ENCODE measurements at places on chromosomes 2 and 18.

GRCh38 chr2:112639936-112640335 is 5.8 kb upstream of the SLC20A1 start:
- DNase-seq, result no peak

DNA sequence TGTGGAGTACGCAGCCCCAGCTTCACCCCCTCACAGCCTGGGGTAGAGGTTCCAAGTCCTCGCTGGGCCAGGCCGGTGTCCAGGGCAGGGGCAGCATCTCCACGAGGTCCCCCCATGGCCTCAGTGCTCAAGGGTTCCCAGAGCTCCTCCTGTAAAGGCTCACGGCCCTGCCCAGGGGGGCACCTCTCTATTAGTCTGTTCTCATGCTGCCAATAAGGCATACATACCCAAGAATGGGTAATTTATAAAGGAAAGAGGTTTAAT is 38.8 kb downstream of the TDRD15 start:
- DNase-seq, result no peak

- DNase-seq, result peak; percentile 59
Measured at GRCh38 chr2:71889759-71890684, 257.6 kb downstream of the CYP26B1 start.

DNA sequence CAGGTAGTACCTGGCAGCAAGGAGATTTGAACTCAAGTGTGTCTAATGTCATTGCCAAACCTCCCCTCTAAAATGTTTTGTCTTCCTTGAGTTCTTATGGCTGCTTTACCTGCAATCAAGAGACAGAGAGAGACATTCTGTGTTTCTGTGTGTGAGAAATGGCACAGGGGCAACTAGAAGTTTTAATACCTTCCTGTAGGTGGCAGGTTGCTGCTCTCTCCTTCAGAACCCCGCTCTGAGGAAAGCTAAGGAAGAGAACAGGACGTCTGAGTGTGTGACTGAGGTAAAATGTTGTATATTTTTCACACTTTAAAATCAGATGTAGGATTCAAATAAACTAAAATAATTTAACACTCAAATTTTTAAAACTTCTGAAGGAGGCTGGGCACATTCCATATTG is 19.2 kb downstream of the DTNA start:
- peak; percentile 50 for DNase-seq

GRCh38 chr2:82120115-82120514 is 1815.6 kb upstream of the LRRTM1 start:
- DNase-seq, result peak; percentile 16

GRCh38 chr2:78293768-78294167 is 731.7 kb upstream of the REG3G start:
- no peak for DNase-seq

DNA sequence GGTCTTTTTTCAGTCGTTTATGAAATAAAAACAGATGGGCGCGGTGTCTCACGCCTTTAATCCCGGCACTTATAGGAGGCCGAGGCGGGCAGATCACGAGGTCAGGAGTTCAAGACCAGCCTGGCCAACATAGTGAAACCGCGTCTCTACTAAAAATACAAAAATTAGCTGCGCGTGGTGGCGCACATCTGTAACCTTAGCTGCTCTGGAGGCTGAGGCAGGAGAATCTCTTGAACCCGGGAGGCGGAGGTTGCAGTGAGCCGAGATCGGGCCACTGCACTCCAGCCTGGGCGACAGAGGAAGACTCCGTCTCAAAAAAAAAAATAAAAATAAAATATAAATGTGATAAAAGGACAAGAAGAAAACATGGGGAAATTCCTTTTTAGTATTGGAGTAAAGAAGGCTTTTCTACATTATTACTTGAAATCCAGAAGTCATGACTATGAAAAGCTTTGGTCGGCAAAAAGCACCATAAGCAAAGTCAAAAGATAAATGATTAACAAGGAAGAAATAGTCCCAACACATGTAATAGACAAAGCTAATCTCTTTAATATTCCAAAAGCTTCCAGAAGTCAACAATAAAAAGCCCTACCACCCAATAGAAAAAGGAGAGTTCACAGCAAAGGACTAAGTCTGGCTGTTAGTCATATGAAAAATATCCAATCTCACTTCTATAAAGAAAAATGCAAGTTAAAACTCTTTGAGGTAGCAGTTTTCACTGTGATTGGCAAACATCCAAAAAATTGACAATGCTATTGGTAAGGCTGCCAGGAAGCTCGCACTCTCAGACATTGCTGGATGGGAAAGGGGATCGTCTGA is 1.4 kb upstream of the FAM168B start:
- peak; percentile 51 for DNase-seq

DNA sequence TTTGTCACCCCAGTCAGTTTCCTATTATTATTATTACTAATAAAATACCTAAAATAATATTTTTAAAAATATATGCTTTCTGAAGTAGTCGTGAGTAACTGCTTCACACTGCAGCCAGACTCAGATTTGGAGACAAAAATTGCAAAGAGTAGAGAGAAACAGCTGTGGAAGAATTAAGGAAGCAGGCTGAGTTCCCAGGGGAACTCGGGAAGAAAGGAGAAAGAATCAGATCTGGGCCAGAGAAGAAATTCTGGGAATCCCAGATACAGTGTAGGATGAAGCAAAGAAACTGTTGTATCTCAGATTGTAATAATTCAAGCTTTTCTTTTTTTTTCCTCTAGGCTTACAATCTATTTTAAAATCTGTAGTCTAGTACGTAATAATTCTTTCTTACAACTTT is 182.3 kb downstream of the FTCDNL1 start:
- no peak for DNase-seq

- DNase-seq, result no peak
Measured at GRCh38 chr18:49031511-49032188, 80.9 kb upstream of the SMAD7 start.

- DNase-seq, result no peak
Measured at GRCh38 chr18:4293337-4293736, 161.8 kb downstream of the DLGAP1 start.

GRCh38 chr2:16625201-16625729 is 40.4 kb downstream of the CYRIA start:
- peak; percentile 35 for DNase-seq

DNA sequence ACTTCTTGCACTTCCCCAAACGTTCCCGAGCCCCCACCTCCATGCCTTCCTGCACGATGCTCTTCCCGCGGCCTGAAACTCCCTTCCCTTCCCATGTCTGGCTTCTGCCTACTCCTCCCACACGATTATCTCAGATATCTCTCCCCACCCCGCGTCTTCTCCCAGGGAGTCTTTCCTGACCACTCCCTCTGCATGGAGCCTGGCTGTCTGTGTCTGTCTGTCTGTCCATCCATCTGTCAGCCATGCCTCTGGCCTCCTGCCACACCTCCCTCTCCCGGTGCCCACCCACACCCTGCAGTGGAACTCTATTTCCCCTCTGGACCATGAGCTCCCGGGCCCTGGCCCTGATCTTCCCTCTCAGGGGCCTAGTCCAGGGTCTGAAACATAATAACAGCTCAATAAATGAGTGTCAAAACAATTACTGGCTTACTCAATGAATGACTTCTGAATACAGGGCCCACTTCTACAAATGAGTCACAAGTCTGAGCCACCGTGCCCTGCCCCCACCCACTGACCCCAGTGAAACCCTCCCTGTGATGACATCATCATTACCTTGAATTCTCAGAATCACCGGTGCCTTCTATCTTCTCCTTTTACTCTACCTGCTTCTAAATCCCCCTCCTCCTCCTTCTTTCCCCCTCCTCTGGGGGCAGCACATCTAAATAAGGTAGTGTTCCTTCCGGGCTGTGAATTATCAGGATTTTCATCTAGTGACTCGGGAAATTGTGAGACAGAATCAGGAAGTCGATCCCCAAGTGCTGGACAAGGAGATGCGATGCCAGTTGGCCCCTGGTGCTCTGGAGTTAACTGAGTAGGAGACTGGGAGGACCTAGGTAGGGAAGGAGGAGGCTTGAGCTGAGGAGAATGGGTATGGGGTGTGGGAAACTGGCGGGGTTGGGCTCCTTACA is 46.1 kb upstream of the PLB1 start:
- DNase-seq, result peak; percentile 89

GRCh38 chr2:202771336-202771735 is 100.2 kb downstream of the ICA1L start:
- DNase-seq, result no peak

GRCh38 chr2:85763831-85764230 is 10.0 kb downstream of the ATOH8 start:
- no peak for DNase-seq

- DNase-seq, result no peak
Measured at GRCh38 chr2:16129716-16130540, 189.6 kb downstream of the MYCN start.

GRCh38 chr2:41827354-41827971 is 220.4 kb upstream of the PKDCC start:
- DNase-seq, result no peak

GRCh38 chr2:96116424-96116878 is at the start of gene ADRA2B:
Gene ADRA2B (minus strand): TSS chr2:96116571. CDS start chr2:96116149, 422 bp downstream.
- peak; percentile 63 for DNase-seq

DNA sequence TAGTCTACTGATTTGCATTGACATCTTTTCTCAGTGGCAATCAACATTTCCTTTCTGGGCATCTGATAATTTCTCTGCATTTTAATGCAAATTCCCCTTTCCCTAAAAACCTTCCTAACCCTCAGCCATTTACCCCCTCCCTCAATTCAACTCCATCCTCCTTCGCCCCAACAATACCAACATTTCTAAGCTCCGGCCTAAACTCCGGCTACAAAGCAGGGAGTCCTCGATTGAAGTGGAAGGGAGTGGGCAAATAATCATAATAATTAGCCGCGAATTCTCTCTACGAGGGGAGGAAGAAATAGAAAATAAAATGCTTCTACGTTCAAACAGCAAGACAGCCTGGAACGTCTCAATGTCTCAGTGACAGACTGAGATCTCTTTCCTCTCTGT is 4.6 kb downstream of the BCL11A start:
- DNase-seq, result no peak

- no peak for DNase-seq
Measured at GRCh38 chr2:234463626-234464290, 33.1 kb downstream of the ARL4C start.

DNA sequence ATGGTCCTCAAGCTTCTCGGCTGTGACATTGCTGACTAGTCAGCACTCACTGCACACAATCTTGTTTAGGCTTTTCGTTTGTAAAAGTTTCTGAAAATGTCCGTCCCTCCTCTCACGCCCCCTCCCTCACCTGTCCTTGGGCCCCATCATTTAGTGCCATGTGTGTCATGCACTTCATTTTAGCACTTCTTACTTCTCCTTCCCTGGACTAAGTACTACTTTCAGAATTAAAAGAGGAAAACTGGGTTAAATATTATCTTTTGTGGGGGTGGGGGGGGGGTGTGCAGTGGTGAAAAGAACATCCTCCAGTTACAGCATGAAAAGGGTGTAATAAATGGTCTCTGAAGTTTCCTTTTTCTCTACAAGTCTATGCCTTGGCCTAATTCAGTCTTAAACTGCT is 182.0 kb upstream of the SP5 start:
- peak; percentile 31 for DNase-seq

- DNase-seq, result peak; percentile 62
Measured at GRCh38 chr2:9207641-9208311, 1.2 kb downstream of the ASAP2 start.

- DNase-seq, result no peak
Measured at GRCh38 chr2:17911491-17912260, 33.2 kb downstream of the KCNS3 start.

DNA sequence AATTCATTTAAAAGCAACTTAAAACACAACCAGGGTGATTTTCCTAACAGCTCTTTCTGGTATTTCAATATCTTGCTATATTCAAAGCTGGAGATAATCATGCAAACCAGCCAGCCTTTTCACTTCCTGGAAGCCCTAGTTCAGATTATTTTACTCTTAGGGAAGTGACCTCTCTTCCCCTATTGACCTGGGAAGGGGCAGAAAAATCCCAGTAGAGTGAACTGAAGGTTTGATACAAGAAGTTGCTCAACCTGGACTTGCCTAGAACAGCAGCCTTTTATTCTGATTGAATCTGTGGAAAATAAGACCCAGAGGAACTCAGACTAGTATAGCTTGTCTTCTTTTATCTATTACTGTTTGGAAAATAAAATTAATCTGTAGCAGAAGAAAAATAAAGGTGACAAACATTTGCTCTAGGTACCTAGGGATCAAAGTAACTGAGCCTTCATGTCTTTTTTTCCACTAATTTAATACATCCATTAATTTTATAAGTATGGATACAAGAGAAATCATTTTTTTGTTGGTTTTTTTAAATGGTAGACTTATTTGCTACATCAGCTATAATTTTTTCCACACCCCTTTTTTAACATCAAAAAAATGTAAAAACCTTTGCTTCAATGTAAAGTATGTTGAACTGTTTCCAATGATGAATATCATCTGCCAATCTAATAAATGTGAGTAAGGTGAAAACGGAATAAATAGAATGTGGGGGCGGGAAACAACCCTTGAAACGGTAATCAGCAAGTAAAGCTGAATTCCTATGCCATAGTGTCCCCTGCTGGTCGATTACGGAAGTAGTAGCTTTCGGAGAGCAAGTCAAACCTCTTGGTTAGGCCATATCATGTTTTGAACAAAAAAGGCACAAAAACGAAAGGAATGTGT is 629.9 kb downstream of the NRXN1 start:
- DNase-seq, result peak; percentile 54

DNA sequence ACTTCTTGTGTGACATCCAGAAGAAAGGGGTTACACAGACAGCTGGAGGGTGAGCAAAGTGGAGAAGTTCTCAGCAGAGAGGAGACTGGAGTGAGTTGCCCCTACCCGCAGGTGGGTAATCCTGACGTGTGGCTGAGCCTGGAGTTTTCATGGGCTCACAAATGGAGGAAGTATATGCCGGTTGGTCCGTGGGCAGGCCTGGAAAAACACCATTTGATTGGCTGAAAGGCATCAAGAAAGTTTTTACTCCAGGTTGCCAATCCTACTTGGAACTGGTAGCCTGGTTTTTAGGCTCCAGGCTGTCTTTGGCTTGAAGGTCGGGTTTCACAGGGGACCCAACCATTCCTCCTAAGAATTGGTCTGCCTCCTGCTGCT is 1177.4 kb upstream of the LRRTM1 start:
- DNase-seq, result no peak

- DNase-seq, result peak; percentile 80
Measured at GRCh38 chr18:62715759-62716615, 646 bp downstream of the PHLPP1 start.

DNA sequence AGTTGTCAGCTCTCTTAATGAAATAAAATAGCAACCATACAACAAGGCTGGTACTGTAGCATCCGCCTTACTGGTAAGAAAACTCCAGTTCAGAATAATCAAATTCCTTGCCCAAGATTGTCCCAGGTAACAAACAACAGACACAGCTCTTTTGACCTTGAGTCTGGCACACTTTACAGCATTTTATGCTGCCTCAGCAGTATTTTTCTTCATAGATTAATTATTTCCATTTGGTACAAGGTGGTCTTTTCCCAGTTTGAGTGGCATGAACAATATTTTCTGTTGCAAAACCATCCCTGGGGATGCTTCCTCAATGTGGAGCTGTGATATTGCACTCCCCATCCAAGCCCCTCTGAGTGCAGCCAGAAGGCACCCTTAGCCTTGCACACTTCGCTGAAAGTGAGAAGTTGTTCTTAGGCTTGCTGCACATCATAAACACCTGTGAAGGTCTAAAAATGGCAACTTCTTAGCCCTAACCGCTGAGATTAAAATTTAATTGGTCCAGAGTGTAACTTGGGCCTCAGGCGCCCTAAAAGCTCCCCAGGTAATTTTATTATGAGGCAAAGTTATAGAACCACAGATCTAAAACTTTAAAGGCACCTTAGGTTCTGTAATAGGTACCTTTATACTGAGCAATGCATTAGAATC is 523.3 kb downstream of the CMPK2 start:
- DNase-seq, result no peak

- no peak for DNase-seq
Measured at GRCh38 chr18:77130229-77131099, 2.1 kb downstream of the MBP start.
